D721Med (cell line): ENCODE measurements at places on chromosomes 6 and 20.

- no peak for DNase-seq
Measured at GRCh38 chr20:47389867-47390347, 33.4 kb upstream of the ZMYND8 start.

DNA sequence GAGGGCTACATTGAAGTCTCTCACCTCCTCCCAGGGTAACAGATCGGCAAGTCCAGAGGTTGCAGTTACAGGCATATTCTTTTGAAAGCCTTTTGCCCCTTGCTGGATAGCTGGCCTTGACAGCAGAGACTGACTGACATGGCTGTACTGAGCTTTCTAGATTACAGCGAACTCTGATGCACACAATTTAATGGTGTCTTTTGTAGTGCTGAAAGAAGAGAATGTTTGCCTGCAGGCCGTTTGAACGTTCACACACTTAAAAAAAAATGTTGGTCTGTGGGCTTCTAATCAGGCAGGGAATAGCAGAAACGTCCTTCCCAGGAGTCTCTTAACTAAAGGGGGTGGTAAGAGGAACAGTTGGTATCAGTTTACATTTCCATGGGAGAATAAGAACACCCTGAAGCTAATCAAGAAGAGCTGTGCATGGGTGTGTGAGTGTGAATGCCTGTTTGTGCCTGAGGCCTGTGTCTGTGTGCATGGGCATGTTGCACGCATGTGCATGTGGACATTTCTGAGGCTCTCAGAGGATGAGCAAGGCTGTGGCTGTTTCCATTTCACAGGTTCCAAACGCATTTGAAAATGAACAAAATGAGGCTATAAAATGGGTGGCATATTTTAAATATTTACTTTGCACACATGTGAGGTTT is 213.9 kb upstream of the SSTR4 start:
- DNase-seq = no peak

- no peak for DNase-seq
Measured at GRCh38 chr6:13674533-13675190, 37.0 kb downstream of the RANBP9 start.

DNA sequence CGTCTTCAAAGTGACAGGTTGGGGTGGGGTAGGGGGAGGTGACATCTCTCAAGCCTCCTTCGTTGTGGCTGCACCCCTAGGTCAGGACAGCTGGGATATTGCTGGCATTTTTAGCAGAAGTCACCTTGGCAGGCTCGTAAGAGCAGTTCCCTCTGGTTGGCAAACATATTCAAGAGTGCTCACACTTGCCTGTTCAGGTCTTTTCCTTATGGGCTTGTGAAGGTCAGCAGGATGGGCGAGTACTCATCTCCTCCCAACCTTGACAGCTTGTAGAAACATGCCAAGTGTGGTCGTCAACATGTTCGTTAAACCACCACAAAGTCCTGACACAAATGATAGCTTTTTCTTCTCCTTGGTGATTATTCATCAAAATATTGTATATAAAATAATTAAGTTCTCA is 113.6 kb downstream of the HDGFL1 start:
- no peak for DNase-seq

- DNase-seq = no peak
Measured at GRCh38 chr6:134512981-134513391, 195.1 kb upstream of the SGK1 start.

DNA sequence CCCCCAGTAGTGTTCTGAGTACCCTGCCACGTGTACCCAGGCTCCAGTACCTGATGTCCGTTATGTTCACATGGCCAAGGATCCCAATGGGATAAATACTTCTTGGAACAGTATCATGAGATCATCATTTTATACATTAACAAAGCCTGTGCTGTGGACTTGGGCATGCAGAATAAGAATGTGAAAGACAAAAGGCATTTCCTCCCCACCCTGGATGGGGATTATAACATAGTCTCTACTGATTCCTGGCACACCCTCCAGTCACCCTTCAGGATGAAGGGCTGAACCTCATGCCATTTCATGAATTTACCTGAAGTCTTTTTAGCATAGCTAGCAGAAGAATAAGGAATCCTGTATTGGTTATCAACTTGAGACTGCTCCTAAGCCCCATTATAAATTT is 2.8 kb downstream of the TNFRSF21 start:
- no peak for DNase-seq

DNA sequence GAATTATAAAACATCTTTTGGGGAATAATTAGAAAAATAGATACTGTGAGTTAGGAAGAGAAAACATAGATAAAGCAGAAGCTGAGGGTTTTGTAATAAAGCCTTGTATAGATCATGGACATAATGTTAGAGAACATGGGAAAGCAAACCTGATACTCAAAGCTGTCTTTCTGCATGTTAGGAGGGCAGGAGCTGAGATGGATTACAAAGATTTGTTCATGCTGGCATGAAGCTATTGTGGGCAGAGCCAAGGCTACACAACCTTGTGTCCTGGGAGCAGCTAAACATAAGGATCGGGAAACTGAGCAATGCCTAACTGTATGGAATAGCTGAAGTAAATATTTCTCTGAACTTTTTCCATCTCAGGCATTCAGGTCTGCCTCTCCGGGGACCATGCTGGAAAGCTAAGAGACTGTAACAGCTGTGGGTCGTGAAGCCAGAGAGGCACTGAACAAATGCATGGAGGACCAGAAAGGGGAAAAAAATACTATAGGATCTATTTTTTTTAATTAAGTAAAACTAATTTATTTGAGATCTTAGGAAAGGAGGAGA is 28.2 kb upstream of the CNKSR3 start:
- DNase-seq = no peak

DNA sequence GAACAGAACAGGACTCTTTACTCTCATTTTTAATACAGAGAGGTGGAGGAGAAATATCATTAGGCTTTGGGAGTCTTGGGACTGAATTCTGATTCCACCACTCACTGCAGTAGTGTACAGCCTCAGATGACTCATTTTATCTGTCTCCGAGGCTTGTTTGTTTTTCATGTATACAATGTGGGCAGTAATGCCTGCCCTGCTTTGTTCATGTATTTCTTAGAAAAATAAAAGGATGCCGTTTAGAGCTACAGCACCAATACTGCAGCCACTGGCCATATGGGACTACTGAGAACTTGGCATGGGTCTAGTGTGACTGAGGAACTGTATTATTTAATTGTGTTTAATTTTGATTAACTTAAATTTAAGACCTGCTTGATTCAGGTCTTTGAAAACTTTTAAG is 41.2 kb upstream of the JAG1 start:
- DNase-seq = no peak

DNA sequence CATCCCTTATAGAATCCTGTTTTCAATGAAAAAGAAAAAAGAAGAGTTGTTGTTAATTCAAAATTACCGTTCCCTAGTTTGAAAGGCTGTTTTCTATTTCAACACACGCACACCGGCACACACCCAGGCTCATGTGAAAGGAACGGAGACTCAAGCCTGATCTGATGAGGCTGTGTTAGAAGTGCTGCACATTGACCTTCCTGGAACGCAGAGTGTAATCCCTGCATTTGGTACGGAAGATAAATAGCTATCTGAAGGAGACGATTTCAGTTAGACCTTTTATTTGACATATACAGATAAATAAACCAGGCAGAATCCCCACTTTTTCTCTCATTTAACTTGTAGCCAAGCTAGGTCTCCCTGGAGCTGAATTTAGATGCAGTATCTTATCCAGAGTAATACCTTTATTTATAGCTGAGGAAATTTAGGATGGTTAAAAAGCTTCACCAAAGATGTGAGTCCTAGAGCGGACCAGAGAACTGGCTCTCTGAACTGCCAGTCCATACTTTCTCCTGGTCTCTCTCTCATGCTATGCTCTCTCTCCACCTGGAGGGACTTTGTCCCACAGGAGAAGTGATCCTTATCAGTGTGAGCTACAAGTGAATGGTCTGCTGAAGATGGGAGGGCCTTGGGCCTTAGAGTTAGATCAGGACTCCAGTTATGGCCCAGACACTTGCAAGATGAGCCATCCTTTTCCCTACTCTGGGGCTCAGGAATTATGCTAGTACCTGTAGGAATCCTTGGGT is 30.6 kb downstream of the MAP3K4 start:
- no peak for DNase-seq

DNA sequence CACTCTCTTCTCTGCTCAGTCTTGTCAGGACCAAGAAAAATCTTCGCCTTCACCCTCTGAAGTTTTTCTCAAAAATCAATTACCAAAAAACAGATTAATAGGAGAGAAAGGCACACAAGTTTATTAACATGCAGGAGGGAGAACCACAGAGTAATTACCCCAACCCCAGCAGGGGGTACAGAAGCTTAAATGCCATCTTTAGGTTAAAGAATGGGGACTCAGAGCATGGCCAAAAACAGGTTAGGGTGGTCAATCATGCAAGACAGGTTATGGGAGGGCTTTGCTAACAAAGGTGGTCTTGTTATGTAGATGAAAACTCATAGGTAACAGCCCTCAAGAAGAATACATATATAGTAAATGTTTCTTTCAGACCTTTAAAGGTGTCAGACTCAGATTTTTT is 100.5 kb upstream of the BTN3A2 start:
- no peak for DNase-seq

- no peak for DNase-seq
Measured at GRCh38 chr6:49634092-49634835, 2.4 kb downstream of the RHAG start.

DNA sequence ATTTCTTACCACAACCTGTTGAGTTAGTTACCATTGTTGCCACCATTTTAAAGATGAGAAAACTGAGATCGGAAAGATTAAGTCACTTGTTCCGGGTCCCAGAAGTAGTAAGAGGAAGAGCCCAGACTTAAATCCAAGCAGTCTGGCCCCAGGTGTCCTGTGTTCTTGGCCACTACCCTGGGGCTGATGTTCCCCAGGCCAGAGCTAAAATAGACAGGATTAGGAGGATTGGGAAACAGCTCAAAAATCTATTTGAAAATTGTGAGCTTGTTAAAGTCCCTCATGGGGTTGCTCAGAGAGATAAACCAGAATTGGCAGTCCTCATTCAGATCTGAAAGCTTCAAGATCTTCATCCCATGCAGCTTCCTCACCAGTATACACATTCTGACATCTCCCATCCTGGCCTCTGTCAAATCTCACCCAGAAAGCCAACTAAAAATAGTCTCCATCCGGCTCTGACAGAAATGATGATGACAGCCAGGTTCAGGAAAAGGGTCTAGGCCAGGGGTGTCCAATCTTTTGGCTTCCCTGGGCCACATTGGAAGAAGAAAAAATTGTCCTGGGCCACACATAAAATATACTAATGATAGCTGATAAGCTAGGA is 62.0 kb downstream of the GFOD1 start:
- DNase-seq = no peak

- DNase-seq = no peak
Measured at GRCh38 chr6:69064226-69064625, 429.1 kb downstream of the ADGRB3 start.

DNA sequence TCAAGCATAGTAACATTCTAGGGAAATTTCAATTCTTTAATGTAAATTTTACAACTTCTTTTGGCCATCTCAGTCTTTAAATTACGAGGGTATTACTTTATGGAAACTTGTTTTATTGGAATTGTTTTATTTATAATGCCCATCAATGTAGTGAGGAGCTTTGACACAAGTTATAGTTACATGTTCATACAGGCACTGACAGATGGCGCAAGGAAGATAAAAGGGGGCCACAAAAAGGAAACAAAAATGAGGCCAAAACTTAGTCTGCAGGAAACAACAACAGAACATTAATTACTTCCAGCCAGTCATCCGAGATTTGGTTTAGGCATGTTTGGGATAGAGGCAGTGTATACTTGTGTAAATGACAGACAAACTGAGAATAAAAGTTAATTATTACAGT is 18.3 kb downstream of the SESN1 start:
- DNase-seq = no peak

DNA sequence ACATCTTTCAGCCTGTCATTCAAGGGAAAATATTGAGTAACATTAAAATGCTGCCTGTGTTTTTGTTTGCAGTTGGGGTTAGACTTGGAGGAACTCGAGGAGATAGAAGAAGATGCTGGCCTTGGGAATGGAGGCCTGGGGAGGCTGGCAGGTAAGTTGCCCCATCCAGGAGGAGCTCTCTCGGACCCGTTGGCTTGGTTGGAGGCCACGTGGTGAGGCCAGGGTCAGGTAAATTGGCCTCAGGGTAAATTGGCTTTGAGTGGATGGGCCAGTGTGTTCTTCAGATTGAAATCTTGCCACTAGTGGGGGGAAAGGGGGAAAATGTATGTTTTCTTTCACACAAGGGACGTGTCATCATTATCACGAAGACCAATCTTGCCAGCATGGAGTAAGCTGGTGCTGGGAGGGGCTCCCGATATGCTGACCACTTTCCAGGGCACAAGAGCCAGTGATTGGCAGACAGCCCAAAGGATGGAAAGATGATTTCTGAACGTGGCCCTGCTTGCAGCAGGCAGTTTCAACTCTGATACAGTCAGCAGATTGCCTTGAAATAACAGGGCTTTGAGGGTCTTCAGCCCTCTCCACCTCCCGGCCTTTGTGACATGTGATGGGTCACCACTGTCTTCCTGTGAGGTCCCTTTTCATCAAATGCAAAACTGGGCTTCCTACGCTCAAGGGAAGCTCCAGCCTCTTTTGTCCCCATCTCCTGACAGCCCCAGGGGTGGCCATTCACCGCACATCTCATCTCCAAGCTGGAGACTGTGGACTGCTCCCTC is 21.4 kb downstream of the PYGB start:
- DNase-seq = no peak

DNA sequence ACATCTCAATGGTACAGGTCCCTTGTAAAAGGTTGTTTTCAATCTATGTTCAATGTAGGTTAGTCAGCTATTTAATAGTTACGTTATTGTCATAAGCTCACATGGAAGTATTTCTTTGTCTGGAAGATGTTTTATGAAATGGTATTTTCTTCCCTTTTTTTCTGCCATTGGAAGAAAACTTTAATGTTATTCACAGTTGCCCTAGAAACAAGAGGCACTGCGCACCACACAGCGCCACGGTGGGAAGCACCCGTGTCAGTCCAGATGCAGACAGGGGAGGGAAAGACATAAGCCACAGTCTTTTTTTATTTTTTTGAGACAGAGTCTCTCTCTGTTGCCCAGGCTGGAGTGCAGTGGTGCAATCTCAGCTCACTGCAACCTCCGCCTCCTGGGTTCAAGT is 82.1 kb downstream of the GCNT2 start:
- DNase-seq = no peak

DNA sequence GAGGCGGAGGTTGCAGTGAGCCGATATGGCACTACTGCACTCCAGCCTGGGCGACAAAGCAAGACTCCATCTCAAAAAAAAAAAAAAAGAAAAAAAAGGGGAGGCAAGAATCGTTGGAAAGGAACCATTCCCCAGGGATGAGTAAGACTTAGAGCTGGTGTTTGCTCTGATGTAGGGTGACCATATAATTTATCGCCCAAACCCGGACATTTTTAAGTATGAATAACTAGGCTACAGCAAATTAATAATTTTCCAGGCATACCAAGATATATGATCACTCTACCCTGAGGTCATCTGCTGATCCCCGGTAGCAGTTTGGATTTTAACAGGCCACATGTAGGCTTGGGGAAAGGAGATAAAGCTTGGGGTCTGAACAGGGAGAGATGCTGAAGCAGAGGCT is 260.9 kb downstream of the BTBD9 start:
- DNase-seq = no peak
